NCI-H524 treated with DMSO at 0.1 percent for 48 hours (cell line): ENCODE measurements at places on chromosomes 16 and 17.

DNA sequence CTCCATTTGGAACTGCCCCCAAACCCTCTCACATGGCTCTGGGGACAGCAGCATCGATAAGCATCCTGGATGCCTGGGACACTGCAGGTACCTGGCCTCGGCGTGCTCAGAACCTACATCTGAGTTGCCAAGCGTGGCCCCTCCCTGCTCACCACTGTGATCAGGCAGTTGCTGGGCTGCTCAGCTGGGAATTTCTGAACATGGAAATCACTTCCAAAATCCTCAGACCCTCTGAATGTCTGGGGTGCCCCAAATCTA lies 6.3 kb downstream of the CDH5 start:
- no peak for DNase-seq

DNA sequence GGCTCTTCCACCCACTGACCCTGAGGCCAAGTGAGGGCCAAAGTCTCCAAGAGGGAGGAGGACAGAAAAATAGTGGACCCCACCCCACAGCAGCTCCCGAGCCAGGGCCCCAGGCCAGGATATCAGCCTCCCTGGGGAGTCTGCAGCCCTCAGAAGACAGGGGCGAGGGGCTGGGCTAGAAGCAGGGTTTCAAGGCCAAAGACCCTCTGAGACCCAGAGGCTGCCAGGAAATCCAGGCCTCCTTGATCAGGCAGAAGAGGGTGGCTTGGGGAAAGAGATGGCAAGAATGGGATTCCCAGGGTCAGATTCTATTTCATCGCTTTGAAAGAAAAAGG lies 156.1 kb downstream of the ZNF423 start:
- DNase-seq: no peak

DNA sequence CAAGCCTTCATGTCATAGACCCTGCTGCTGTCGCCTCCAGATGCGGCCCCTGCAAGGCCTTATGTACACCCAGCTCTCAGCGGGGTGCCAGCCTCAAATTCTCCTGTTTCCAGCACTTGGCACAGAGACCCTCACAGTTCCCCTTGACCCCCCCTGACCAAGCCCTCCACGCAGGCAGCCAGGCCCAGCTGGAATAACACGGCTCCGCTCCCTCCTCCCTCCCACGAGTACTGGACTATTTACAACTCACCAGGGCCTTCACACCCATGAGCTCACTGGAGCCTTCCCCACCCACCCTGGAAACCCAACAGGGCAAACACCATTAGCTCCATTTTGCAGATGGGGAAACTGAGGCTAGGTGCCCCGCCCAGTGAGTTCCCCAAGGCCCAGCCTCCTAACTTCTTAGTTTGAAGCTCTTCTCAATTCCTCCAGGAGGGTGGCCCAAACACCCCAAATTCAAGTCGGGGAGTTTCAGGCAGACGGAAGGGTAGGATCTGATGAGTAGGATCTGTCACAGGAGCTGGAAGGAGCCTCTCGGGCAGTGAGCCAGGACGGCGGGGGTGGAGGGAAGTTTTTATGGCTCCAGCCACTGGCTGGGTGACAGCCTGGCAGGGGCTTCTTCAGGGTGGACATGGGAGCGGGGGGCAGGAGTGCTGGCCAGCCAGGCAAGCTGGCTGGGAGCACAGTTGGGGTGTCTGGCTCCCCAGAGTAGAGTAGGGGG lies 17.5 kb upstream of the DLX4 start:
- DNase-seq: no peak

- no peak for DNase-seq
Measured at GRCh38 chr16:52309446-52310416, 237.2 kb downstream of the TOX3 start.

DNA sequence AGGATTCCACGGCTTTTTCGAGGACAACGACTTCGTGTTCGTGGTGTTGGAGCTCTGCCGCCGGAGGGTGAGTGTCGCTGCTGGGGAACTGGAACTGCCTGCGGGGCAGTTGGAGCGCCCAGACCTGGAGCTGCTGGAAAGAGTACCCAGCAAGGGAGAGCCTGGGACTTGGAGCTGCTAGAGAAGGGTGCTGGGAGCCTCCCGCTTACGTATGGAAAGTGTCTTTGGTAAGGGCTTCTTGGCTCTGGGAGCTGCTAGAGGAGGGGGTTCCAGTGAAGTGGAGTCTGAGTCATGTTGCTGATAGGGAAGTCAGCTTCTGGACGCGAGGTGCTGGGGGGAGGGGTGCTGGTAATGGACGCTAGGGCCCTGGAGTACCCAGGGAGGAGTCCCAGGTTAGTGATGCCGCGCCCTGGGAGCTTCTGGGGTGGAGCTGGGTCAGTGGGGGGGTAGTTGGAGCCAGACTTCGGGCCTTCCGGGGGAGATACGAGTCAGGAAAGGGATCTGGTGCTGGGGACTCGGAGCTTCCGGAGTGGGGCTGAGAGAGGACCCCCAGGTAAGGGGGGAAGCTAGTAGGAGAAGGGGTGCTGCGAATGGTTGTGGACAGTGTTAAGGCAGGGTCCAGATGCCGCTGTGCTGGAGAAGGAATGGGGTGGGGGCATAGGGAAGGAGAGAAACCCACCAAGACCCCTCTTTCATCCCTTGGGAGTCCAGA lies 741 bp downstream of the PLK1 start:
- no peak for DNase-seq

DNA sequence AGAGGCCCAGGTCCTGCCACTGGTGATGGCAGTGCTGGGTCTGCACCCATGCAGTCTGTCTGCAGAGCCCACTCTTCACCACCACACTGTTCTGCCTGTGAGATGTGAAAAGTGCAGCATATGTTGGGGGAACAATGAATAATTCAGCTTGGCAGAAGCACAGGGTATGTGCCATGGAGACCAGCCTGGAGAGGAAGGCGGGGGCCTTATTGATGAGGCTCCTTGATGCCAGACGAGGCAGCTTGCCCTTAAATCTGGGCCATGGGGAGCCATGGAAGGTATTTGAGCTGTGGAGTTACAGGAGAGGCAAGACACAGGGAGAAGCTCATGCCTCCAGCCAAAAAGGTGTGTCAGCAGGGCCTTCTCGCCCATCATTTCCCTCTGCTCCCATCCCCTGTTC lies 124.7 kb downstream of the C16orf78 start:
- no peak for DNase-seq

DNA sequence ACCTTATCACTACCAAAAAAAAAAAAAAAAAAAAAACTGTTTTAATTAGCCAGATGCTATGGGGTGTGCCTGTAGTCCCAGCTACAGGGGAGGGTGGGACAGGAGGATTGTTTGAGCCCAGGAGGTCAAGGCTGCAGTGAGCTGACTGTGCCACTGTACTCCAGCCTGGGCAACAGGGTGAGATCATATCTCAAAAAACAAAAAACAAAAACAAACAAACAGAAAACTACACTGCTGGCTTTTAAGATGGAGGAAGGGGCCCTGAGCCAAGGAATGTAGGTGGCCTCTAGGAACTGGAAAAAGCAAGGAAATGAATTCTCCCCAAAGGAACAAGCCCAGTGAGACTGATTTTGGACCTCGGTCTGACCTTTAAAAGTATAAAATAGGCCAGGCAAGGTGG lies 61.4 kb downstream of the BEAN1 start:
- DNase-seq: no peak

- DNase-seq: no peak
Measured at GRCh38 chr16:50819706-50820105, 77.8 kb downstream of the CYLD start.

GRCh38 chr17:80137131-80137530 lies 9.8 kb downstream of the EIF4A3 start:
- no peak for DNase-seq

DNA sequence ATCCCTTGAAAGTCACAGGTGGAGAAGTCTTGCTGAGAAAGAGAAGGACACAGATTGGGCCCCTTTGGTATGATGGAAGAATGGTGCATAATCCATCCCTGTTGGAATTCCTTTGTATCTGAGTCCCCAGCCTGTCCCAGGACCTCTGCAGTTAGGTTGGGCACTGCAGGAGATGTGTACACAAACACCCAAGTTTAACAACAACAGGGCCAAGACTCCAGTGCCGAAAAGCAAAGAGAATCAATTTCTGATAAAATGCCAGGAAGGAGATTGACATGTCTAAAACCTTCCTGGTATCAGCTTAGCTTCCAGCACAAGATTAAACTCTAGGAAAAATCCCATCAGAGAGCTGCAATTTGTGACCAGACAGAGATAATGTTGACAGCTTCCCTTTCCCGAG lies 32.9 kb downstream of the KATNIP start:
- DNase-seq: no peak

GRCh38 chr17:35749560-35750412 lies 3.3 kb downstream of the GAS2L2 start:
- no peak for DNase-seq

GRCh38 chr17:19759568-19760549 lies 11.8 kb upstream of the ALDH3A1 start:
- peak; percentile 30 for DNase-seq

- DNase-seq: no peak
Measured at GRCh38 chr16:20538181-20538580, 38.0 kb downstream of the ACSM2B start.

DNA sequence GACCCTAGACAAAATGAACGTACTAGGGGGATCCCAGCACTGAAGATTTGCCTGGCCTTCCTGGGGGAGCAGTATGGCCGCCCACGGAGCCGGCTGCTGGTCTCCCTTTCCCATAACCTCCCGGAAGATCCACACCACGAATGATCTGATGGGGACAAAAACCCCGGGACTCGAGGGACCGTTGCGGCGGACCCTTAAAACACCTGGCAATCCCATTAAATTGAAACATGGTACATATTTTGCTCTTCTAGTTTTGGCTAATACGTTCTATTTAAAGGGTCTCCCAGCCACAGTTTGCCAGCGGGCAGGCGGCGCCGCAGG lies 45.2 kb upstream of the LCMT1 start:
- DNase-seq: no peak

DNA sequence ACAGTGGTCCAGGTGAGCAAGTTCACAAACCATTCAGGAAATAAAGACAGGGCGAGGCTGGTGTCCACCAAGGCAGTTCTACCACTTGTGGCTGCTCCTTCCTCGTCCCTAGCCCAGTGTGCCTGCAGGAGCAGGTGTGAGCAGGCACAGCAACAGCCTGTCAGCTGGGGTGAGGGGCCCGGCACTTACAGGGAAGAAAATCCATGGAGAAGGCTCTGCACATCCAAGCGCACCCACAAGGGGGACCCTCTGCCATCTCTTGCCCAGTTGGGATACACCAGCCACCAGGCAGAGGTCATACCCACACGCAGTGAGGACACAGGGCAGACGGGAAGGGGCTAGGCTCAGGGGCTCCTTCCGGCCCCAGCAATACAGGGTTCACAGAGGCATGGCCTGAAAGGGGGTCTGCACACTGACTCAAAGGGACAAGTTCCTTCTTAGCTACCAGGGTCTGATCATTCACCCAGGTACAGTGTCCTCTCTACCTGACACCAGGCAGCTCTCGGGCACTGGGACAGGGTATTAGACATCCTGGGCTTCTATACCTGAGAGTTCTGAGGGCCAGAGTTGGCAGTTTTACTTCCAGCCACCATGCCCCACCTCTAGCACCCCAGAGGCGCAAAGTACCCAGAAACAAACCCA lies 27.0 kb downstream of the CDIP1 start:
- peak; percentile 58 for DNase-seq

- DNase-seq: no peak
Measured at GRCh38 chr16:22098405-22099255, 6.3 kb downstream of the VWA3A start.

GRCh38 chr17:5219536-5219935 lies 15.1 kb downstream of the SCIMP start:
- no peak for DNase-seq

DNA sequence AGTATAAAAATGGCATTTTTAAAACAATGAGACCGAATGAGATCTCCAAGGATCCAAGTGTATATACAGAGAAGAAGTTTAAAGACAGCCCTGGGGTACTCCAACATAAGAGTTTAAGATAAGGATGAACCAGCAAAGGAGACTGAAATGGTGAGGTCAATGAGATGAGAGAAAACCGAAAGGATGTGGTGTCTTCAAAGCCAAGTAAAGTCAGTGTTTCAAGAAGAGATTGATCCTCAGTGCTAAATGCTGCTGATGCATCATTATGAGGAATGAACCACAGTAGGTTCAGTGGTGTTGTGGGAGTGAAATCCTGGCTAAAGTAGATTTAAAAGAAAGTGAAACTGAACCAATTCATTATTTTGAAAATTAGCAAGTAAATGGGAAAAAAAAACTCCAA lies 38.1 kb upstream of the NLK start:
- no peak for DNase-seq

- DNase-seq: no peak
Measured at GRCh38 chr16:74723256-74723655, 22.6 kb upstream of the MLKL start.

GRCh38 chr17:57396511-57396921 lies 140.2 kb downstream of the MSI2 start:
- DNase-seq: no peak

DNA sequence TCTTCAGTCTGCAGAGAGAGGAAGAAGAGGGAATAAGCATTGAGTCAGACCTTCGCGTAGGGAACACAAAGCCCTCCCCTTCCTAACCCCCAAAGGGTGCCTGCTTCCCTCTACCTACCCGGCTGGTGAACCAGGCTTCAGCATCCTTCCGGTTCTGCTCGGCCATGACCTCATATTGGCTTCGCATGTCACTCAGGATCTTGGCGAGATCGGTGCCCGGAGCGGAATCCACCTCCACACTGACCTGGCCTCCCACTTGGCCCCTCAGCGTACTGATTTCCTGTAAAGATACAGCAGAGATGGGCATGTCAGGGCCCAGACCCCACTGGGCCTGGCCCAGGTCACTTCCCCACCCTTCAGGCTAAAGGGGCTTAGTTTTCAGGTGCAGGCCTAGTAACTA lies 3.8 kb downstream of the KRT19 start:
- DNase-seq: no peak

DNA sequence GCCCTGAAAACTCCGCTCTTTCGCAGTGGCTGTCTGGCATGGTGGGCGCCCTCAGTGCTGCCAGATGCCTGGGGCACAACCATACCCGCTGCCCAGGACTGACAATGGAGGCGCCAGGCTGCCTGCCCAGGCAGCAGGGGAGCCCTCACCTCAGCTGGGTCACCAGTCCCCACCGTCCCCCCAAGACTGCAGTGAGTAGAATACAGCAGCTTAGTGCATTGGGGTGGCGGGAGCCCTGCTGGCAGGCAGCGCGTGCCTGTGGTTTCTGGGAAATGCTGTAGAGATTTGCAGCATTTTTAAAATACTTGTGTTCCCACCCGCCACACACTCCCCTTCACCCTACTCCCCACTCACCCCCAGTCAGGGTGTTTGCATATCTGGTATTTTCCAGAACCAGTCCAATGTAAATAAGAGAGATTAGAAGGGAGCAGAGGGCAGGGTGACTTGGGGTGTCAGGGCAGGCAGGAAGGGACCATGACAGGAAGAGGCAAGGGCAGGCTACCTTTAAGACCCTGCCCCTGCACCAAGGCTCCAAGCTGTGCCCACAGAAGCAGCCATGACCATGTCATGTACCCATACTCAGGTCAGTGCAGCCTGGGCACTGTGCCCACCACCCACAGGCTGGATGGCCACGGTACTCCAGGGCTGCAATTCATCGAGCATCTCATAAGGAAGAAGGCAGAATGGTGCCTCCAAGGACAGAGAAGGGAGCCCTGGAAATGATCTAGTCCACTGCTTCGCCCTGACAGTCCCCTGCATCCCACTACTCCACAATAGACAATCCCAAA lies 21.5 kb downstream of the MYO18A start:
- DNase-seq: no peak

GRCh38 chr16:85291302-85292148 lies 179.3 kb upstream of the CIBAR2 start:
- no peak for DNase-seq
